ENCODE measurements at places on chromosomes 7 and 10. TPM values are rescaled to one million over a fixed set of nuclear protein-coding genes. Genes with fewer than 3 reads are reported as not detected.

DNA sequence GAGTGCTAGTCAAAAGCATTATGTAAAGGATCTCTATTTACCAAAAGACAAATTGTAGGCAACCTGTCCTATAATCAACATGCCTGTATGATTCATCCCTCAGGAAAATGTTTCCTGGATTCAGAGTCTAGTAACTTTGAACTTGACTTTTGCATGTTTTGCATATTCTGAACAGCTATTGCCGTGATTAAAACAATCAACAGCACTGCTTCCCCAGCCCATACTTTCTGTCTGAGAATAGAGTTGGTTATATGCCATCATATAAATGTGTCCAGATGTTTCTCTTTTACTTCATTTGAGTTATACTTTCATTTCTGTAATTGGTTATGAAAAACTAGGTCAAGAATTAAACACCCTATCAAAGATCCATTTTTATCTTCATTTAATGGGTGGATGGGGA is 83.5 kb downstream of the ZMYND11 start:
- H3K4me3 ChIP-seq = no peak overlapping the region
- DNase-seq = no peak
- no peaks in the 10 kb centered on the region for H3K27me3 ChIP-seq
- H3K4me1 ChIP-seq = peaks cover 7% of the 10 kb centered on the region
- no peak overlapping the region for H3K27ac ChIP-seq
- H3K36me3 ChIP-seq = no peaks in the 10 kb centered on the region

The C10orf90 gene
- not detected for total RNA-seq

DNA sequence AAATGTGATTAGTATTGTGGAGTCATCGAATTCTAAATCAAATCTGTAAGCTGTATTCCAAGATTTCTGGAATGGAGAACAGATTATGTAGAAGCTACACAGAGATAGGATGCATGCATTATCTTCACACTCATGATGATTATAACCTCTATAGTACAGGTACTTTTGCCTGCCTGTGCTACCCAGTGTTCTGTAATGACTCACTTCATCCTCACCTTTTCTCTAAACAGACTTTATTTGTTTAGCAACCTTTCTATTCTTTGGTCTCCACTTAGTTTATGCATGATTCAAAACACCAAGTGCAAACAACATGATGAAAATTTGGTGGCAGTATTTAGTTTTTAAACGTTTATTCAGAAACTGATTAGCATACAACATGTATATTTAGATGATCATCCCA is 68.4 kb upstream of the PRPS1L1 start:
- H3K27me3 ChIP-seq = no peaks in the 10 kb centered on the region
- H3K4me1 ChIP-seq = no peaks in the 10 kb centered on the region
- no peak for DNase-seq
- H3K4me3 ChIP-seq = no peak overlapping the region
- H3K27ac ChIP-seq = no peak overlapping the region

The NODAL gene
- total RNA-seq = 0.27 TPM

All from thoracic aorta (tissue), 2 donors.